Stimulated activated naive B cell treated with anti-CD40 and anti-IgM and Interleukin-4, amounts not matched to agents 10 μg/mL and 1 μg/mL and 100 μg/mL, for 72 hours (primary cell): ENCODE measurements at places on chromosomes 4 and X.

GRCh38 chr4:7781366-7781765 is 158.3 kb downstream of the AFAP1 start:
- no peak for DNase-seq

DNA sequence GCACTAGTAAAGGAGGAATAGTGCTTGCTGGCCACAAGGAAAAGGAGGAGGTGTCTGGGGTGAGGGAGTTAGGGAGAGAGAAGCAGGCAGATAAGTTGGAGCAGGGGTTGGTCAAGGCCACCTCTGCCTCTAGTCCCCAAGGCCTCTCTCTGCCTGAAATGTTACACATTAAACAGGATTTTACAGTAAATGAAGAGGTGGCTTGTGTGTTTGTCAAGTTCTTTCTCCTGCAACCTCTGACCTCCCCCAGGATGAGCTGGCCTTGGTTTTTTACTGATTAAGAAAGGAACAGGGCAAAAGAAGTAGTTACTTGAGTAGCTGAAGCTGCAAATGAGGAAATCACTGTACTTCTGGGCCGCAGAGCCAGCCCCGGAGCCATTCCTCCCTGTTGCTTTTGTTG is 2.0 kb downstream of the GJB1 start:
- no peak for DNase-seq

DNA sequence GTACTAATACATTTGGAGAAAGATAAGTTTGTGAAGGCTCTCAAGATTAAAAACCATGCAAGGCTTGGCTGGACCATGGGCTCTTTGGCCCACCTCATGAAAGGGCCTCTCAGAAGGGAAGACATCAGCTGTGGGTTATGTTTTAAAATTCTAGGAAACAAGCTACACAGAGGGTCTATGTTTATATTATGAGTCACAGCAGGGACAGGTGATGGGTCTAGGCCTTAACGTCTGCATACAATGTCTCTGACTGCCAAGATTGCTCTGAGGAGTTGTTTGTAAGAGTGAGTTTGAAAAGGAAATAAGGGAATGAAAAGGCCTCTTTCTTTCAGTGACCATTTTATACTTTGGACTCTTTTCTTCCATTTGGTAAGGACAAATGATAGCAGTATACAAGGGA is 77.0 kb upstream of the ARMCX2 start:
- no peak for DNase-seq

DNA sequence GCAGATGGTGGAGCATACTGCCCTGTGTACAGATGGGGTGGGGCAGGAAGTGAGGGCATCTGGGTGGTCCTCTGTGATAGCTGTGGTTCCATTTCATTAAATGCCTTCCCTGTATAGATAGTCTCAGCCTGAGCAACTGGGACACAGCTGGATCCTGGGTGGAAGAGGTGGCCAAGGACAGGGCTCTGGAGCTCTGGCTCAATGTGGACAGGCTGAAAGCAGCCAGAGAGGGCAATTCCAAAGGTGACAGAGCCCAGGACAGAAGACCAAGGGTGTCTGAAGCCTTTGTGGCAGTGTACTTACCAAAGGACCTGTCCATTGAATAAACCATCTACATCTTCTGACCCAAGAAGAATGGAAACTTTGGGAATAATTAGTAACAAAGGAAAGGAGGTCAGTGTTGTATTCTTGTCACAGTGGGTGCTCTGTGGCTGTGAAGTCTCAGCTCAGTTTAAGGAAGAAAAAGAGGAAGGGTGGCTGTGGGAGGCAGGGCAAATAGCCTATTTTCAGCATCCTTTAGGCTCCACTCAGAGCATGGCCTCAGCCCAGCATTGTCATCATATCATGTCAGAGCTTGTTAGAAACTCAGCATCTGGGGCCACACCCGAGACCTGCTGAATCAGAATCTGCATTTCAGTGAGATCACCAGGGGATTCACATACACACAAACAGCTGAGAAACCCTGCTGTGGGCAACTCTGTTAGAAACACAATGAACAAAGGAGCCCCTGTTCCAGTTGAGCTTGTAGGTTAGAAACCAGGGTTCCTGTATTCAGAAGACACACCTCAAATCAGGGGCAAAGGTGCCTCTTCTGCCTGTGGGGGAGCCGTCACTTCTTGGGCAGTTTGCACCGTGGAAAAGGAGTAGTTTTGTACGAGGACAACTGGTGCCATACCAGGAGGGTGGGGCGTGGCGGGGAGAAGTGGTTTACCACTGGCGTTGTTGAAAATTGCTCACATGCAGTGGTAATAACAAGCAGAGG is 168.6 kb downstream of the PTTG2 start:
- peak; percentile 35 for DNase-seq

DNA sequence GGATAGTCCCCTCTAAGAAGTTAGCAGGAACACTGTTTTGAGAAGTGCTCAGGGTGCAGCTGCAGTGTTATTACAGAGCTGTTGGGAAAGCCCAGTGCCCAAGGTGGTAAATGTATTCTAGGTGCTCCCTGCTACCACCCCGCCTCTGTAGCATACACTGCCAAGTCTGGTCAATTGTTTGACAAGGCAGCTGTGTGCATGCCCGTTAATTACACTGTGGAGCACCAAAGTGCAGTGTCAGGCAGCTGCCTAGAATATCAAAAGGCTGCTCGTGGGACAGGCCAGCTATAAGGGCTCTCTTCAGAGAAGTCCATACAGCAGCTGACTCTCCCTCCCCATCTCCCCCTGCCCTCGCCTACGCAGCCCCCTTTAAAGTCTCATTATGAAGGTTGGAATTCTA is 99.9 kb upstream of the KLHL13 start:
- no peak for DNase-seq
